ENCODE measurements at places on chromosomes 7 and 10.

- DNase-seq: peak; percentile 62
Measured at GRCh38 chr10:23095404-23095965, at the start of gene MSRB2. TSS of gene MSRB2 (plus strand) at chr10:23095579. CDS start at chr10:23095609, 30 bp downstream.

DNA sequence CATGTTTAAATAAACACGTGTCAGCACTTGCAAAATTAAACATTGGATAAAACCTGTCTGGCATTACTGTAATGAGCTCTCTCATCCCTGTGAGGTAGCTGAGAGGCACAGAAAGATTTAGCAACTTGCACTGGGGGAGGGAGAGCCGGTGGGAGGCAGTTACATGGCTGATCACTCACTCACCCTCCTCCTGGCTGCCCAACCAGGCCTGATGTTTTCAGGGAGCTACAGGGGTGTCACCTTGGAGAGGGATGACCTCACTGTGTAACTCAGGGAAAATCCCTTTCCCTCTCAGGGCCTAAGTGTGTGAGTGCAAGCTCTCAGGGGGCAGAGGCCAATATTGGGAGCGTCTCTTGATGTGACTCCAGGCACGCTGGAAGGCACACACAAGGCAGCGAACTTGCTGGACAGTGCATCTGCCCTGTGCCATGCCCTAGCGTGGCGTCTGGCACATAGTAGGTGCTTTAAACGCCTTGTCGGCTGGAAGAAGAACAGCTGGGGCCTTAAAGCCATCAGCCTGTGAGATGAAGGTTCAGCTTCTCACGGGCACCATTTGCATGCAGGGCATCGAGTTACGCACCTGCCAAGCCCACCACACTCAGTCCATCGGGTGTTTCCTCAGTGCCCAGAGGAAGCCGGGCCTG, 51.1 kb downstream of the ELFN1 start:
- no peak for DNase-seq

GRCh38 chr10:87761153-87761552, 56.9 kb downstream of the ATAD1 start:
- DNase-seq: no peak

- DNase-seq: no peak
Measured at GRCh38 chr10:22853906-22854447, 73.9 kb upstream of the ARMC3 start.

GRCh38 chr10:30979956-30980355, 51.7 kb downstream of the ZNF438 start:
- no peak for DNase-seq

DNA sequence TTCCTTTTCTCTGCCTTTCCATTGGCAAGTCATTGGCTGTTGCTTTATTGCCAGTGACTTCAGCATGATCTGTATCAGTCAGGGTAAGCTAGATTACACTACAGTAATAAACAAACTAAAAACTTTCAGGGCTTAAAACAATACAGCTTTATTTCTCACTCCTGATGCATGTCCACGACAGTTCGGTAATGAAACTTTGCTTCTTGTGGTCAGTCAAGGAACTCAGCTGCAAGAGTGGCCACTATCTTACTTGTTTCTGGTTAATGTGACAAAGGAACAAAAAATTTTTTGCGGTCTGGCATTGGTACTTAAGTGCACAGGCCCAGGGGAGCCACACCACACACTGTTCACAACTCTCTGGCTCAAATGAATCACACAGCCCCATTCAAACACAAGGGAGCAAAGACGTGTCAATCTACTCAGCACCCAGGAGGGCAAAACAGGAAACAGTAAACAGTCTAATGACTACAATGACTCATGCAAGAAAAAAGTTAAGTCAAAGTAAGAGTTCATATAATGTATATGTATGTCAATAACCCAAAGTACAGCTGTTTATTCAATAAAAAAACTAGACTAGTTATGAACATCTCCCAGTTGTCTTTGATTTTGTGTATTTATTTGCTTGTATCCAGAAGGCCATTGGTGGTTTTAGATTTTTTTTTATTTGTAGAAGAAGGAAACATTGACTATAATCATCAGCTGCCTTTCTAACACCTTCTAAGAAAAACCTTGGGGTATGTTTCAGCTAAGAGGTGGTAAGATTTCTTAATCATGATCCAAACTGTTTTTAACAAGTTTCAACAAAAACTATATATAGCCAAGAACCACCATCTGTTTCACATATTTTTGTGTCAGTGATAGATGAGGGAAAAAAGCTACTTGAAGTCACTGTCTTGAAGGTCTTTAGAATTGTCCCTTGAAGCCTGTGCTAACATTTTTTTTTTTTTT, 134.4 kb upstream of the FAM3C start:
- DNase-seq: peak; percentile 27

GRCh38 chr7:106332201-106332600, 47.4 kb upstream of the NAMPT start:
- DNase-seq: no peak

- no peak for DNase-seq
Measured at GRCh38 chr7:158564663-158565035, 23.0 kb downstream of the PTPRN2 start.

DNA sequence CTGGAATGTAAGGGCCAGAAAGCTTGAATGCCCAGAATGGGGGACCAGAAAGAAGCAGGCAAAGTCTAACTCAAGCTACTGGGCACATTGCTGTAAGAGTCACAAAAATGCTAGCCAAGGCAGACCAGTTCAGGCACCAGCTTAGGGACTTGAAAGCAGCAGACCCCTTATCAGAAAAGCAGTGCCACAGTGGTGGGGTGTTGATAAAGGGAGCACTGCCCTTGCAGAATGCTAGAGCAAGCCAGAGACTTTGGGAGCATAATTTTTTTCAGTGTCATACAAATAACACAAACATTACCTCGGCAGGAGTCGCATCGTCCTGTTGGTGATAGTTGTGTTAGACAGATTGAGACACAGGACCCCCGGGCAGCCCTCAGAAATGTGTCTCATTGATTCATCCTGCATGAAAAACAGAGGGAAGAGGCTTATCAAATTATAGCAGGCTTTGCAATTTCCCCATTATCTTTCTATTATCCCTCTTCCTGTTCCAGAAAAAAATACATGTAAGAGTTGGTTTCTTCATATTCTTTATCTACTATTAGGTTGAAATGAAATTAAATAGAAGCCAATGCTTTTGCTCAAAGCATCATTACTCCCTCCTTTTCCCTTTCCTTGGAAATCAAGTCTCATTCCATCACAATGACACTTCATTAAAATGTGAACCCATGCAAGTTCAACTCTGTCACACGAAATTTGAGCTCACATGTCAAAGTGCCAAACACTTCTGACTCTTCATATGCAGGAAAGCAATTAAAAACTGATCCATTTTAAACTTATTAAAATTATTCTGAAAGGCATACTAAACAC, 13.4 kb downstream of the LRRC17 start:
- no peak for DNase-seq

Measured in stimulated activated CD4-positive, alpha-beta T cell treated with anti-CD3 and anti-CD28 coated beads, Interleukin-2, amount 100 ng/mL, for 24 hours (primary cell).